SK-N-MC (cell line): ENCODE measurements at places on chromosomes 7 and 10.

DNA sequence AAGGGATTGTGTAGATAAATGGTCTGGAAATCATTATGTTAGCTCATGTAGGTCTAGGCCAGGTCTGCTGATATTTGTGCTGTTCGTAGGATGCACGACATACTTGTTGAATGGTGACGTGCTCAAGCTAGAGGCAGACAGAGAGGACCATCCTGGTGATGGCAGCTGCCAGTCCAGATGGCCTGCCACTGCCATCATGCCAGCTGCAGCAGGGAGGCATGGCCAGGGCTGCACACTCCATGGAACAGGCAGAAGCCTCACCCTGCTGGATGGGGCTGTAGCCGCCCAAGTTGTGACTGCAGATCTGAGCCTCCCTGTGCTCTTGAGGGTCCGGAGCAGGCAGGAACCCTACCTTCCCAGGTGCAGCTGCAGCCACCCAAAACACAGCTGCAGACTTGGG is 80.3 kb downstream of the SPDYE5 start:
- no peak for DNase-seq

GRCh38 chr10:84118395-84119006 is 20.8 kb upstream of the GHITM start:
- DNase-seq, result no peak

DNA sequence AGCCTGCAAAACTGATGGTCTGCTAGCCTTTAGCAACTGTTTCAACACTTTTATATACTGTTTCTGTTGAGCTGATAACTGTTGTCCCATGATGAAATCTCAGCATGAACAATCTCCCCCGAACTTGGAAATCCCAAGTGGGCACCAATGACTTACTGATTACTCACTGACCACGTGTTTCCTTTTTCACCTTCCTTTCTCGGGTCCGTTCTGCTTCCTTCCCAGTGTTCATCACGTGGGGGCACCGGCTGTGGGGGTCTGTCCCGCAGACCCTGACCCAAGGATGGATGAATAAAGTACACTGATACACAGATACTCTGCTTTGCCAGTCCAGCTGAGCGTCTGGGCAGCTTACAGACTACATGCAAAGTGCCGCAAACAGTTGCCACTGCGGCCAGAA is 39.0 kb upstream of the RASGEF1A start:
- no peak for DNase-seq

- no peak for DNase-seq
These were observed 237.3 kb downstream of the SEMA3A start for GRCh38 chr7:83957333-83957732.

DNA sequence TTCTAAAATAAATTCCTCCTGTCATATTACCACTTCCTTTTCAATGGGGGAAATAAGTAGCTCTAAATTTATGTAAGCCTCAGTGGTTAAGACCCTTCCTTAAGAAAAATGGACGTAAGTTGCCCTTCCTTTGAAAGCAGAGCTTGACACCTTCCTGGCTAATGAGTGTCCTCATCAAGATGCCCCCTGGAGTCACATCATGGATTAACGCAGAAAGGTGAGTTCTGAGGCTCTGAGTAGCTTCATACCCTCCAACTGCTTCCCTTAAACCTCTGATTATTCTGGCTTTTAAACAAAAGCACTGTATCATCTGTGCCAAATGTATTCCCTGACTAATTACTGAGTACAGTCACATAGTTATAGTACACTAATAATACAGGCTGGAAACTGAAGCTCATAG is 14.7 kb downstream of the KCTD7 start:
- no peak for DNase-seq

DNA sequence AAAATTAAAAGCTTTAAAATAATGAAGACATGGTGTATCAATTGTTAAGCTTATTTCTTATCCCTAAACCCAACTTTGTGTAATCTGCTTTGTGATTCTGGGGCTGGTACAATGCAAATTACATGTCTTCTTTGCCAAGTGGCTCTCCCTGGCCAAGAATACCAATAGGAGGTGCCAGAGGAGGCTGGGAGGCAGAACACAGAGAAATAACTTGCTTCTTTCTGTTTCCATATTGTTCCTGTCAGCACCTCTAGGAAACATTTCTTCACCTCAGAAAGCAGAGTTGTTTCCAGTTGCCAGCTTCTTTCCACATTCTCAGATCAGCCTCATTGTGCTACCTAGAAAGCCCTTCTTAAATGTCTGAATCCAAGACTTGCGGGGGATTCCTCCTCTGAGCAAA is 174.4 kb downstream of the MDFIC start:
- DNase-seq, result no peak

DNA sequence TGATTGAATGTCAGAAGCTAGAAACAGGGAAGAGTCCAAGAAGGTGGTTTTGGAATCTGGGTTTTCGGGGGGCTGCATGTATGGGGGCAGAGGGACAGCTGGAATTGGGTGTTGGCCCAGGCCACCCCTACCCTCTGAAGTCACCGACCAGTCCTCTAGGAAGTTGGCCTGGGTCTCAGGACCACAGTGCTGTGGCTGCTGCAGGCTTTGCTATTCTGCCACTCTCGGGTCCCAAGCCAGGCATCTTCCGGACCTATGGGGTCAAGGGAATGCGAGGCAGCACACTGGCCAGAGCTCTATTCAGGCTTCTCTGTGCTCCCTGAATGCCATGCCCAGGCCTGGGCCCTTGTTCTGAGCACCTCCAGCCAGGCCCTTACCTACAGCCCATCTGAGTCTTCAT is 13.2 kb downstream of the FGF8 start:
- no peak for DNase-seq

GRCh38 chr10:33899578-33900531 is 565.4 kb upstream of the NRP1 start:
- no peak for DNase-seq

DNA sequence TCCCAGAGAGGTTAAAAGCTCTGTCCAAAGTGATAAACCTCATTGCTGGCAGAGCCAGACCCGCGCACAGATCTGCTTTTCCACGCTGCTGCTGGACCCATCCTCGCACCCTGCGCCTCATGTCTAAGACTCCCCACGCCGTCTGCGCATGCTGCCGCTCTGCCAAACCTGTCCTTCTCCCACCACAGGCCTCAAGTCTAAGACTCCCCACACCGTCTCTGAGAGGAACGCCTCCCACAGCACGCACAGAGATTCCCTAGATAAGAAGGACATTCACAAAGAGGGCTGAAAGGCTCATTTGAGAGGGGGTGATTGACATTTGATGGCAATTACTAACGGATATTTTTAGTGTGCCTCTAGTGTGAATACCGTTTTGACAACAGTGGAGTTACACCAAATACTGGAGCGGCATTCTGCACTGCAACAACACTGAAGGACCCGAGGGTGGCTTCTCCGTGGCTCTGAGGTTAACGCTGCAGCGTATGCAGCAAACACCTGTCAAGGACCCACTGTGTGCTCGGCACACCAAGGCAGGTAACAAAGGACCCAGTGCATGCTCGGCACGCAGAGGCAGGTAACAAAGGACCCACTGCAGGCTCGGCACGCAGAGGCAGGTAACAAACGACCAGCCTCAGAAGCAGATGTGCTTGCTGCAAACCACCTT is 231.4 kb downstream of the DNAJB6 start:
- DNase-seq, result no peak

- DNase-seq, result no peak
These were observed 2.9 kb downstream of the FOXL3 start for GRCh38 chr7:292826-293225.

DNA sequence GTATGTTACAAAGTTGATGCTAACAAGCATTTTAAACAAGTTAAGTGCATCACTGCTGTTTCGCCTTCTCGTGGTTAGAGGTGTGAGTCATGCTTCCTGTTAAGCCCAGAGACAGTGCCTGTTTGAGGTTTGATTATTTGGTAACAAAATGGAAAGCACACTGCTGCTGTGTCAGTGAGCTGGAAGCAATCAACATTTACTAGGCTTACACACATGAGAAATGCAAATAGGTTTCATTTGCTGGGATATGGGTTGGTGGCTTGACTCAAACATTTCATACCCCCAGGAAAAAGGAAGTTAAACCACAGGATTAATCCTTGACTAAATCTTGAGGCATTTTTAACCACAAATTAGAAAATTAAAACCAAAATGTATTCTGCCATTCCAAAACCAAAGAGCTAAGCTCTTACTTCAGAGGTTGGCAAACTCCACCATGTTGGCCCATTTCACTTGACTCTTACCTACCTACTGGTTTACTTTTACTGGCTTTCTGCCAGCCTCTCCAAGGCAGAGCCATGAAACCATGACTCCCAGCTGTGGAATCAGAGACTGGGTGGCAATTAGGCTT is 139.2 kb downstream of the ETV1 start:
- peak; percentile 99 for DNase-seq

DNA sequence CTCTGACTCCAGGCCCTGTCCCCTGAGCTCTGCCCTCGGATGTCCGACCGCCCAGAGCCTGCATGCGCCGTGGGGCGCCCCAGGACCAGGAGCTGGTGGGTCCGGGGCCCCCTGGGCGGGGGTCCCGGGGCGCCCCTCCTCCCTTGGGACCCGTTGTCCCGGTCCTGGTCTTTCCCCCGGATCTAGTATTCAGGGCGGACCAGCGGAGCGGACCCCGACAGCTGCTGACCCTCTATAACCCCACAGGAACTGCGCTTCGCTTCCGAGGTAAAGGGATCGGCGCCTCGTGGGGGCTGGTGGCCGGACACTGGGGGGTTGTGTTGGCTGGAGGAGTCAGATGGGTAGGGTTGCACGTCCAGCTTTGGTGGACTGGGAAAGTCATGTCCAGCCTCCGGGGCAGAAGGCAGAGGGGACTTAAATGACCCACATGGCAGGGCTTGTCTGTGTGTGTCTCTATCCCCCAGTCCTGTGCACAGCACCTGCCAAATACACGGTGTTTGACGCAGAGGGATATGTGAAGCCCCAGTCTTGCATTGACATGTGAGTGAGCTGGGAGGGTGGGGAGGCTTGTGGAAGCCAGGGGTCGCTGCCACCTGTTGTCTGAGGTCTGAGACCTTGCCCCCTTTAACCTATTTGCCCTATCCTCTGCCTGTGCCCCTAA is 520 bp downstream of the MOSPD3 start:
- no peak for DNase-seq

- no peak for DNase-seq
These were observed 7.5 kb downstream of the HOXA1 start for GRCh38 chr7:27088002-27088922.
